Suppressor macrophage treated with lipopolysaccharide for 1 hour (primary cell): ENCODE measurements at places on chromosomes 7 and 10.
A peak's percentile ranks its signal among the peaks of the same experiment; 100 is the strongest.

DNA sequence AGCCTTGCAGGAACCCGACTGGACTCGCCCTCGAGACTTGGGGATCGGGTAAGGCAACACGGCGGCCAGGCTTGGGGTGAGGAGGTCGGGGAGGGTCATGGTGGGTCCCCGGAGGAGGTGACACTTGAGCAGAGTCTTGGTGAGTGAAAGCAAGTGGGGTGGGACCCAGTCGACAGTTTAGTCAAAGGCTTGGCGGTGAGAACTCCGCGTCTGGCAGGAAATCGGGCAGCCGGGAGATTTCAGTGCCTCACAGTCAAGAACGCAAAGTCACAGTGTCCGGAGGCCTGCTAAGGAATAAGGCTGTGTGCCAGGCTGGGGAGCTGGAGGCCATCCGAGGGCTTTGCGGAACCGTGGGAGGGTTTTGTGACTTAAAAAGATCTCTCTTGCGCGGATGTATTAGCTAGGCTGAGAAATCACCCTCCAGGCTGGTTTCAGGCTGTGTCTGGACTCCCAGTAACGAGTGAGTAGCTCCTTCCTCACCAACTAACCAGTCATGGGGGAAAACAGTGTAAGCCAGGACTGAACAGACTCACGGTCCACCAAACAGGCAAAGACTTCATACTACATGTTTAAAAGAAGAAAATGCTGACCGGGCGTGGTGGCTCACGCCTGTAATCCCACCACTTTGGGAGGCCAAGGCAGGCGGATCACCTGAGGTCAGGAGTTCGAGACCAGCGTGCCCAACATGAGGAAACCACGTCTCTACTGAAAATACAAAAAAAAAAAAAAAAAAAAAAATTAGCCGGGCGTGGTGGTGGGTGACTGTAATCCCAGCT lies 613 bp downstream of the AP5Z1 start:
- peak; percentile 85 for DNase-seq

- no peak for DNase-seq
These were observed 273.2 kb upstream of the ZNF32 start for GRCh38 chr10:43921881-43922280.

DNA sequence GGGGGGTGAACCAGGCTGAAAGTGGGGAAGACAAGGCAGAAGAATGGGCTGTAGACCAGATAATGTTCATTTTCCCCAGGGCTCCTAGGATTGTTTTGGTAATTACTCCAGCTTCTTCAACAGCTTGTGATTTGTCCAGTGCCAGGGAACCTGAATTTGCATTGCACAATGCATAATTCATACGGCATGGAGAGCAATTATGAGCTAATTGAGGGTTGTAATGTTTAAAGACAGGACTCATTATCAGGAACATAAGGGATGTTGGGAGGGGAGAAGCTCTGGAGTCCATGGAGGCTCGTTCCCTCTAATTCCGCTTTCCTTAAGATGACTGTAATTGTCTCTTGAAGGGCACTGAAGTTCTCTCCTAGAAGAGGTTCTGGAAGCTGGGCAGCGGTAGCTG lies 405.0 kb upstream of the ZMIZ1 start:
- no peak for DNase-seq

GRCh38 chr7:16266877-16267276 lies 154.5 kb downstream of the CRPPA start:
- no peak for DNase-seq

GRCh38 chr10:133422807-133423771 lies 1.3 kb downstream of the SPRN start:
- DNase-seq: no peak

GRCh38 chr7:140653319-140654108 lies 12.9 kb upstream of the DENND2A start:
- peak; percentile 81 for DNase-seq

DNA sequence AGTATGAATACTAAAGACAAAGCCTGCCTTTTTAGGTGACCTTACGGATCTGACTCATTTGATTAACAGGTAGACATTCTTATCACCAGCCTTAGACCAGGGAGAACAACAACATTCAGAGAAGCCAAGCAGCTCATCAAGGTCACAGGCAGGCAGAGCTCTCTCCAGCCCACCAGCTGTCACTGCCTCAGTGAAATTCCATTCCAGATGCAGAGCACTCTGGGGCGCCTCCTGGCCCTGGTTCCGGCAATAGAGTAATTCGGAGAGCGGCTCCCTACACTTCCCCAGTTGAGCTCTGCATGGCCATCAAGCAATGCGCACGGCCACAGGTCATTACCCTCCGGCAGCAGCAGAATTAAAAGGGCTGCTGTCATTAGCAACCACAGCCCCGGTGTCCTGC lies 164.7 kb downstream of the TCERG1L start:
- no peak for DNase-seq

DNA sequence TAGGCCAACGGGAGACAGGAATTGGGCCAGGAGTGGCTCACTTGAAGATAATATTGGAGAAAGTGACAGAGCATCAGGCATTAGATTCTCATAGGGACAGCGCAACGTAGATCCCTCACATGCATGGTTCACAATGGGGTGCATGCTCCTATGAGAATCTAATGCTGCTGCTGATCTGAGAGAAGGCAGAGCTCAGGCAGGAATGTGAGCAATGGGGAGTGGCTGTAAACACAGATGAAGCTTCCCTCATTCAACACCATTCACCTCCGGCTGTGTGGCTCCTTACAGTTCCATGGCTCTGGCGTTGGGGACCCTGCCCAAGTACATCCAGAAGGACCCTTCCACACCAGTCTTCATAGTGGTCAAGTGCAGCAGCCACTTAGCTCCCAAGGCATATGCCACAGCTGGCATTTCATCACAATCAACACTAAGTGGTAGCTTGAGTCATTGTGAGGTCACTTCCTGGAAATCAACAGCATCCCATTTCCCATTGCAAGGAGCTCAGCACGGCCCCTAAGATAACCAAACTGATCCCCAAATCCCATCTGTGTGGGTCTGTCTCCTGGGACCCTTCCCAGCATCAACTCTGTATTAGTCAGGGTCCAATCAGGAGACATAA lies 174.5 kb downstream of the TPST1 start:
- DNase-seq: no peak

GRCh38 chr10:23885853-23886252 lies 323.1 kb upstream of the KIAA1217 start:
- DNase-seq: no peak

- DNase-seq: no peak
These were observed 131.0 kb downstream of the SEM1 start for GRCh38 chr7:96578606-96579005.

DNA sequence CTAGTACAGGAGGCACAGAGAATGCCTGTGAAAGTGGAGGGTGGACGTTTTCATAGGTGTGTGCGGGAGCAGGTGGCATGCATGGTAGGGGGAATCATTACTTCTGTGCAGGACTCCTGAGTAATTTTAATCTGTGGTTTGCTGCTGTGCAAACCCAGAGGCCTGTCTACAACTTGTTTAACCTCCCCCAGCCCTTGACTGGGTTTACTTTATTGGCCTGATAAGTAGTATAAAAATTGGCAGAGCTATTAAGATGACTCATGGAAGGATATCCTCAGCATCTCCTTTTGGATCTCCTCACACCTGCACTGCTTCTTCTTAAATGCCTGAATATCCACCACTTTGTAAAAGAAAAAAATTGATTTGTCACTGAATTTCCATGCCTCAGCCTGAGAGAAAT lies 104.8 kb downstream of the AUTS2 start:
- no peak for DNase-seq

- DNase-seq: no peak
These were observed 270.5 kb downstream of the BICC1 start for GRCh38 chr10:58782876-58783851.

DNA sequence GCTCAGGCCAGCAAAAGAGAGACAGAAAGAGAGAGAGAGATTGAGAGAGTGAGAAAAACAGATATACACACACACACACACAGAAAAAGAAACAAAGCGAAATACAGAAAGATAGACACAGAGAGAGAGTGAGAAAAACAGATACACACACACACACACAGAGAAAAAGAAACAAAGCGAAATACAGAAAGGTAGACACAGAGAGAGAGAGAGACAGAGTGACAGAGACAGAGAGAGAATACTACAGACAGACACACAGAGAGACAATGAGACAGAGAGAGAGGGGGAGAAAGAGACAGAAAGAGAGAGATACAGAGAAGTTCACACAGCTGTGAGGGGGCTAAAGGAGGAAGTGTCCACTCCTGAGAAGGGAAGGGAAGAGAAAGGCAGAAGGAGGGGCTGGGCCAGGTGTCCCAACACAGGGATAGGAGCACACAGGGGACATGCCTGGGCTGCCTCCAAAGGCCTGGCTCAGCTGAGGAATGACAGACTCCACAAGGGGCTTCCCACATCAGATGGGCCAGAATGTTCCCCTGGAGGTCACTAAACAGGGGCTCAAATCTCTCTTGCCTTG lies 4.3 kb downstream of the GCK start:
- DNase-seq: no peak

DNA sequence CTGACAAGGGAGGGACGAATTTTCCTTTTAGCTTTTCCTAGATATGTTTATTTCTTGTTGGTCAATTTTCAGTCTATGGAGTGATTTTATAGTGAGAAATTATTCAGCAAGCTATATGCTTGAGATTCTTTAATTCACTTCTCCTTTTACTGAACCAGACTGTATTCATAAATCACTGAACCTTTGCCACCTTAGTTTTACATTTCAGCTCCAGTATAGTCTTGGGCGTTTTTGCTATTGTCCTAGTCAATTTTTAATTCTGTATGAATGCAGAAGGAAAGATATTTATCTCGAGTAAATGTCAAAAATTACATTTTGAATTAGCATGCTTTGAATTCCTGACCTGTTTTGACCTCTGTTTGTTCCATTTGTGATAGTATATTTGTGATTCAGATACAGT lies 468.9 kb downstream of the IPMK start:
- DNase-seq: no peak

DNA sequence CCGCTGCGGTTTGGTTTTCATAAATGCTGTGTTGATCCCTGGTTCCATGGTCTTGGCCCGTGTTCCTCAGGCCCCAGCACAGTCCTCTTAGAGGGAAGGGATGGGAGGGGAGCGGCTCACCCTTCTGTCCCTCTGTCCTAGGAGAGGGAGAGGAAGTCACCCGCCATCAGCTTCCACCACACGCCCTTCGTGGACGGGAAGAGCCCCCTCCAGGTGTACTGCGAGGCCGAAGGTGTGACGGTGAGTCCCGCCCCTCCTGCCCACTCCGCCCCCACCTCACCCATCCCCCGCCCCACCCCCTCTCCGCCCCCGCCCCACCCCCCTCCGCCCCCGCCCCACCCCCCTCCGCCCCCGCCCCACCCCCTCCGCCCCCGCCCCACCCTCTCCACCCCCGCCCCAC lies 37.5 kb upstream of the DPYSL4 start:
- no peak for DNase-seq

DNA sequence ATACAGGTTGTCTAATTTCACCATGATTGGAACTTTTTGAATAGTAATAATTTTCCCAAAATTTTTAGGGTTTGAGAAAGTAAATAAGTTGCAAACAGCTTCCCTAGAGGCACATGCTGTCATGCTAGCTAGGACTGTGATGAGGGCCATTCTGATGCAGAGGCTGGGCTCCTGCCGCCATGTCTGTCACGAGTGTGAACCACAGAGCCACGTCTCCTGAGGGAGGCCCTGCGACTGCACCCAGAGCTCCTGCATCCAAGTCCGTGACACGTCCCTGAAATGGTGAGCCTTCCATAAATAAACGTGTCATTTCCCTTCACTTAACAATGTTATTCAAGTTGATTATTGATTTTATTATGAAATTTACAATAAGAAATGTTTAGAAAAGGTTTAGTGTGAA lies 40.0 kb downstream of the C10orf120 start:
- DNase-seq: no peak

GRCh38 chr7:51250512-51250911 lies 66.1 kb downstream of the COBL start:
- DNase-seq: no peak

- DNase-seq: no peak
These were observed 45.5 kb upstream of the ZNF716 start for GRCh38 chr7:57404343-57404966.

GRCh38 chr10:14312014-14312413 lies 18.7 kb downstream of the FRMD4A start:
- DNase-seq: no peak

DNA sequence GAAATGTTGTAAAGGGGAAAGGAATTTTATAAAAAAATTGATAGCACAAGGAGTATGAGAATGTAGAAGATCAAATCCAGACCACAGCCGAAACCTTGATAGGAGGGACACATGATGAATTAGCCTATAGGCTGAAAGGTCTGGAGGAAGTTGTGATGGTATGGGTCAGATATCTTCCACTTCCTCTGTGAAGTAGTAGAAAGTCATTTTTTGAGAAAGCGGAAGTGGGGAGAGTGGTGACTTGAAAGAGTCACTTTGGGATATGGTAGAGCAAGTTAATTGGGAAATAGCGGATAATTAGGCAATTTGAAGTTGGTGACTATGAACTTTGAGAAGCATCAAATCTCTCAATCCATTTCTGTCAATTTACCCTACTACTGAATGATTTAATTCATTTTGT lies 99.4 kb downstream of the GRM8 start:
- DNase-seq: no peak

DNA sequence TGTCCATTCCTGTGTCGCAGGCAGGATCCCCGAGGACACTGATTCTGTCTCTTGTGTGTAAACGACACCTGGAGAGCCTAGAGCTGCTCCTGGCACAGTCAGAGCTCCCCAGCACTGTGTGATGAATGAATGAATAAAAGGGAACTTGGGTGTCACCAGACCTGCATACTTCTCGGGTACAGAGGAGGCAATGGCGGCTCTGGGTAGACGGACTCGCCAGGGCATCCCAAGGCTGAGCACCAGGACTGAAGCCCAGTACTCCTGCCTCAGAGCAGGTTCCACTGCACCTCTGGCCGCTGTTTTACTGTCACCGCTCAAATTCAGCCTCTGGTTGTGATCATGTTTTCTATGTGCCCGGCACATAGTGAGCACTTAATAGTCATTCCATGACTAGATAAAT lies 255.8 kb downstream of the GLRX3 start:
- DNase-seq: no peak

- peak; percentile 82 for DNase-seq
These were observed 50.7 kb downstream of the KCNMA1 start for GRCh38 chr10:77586719-77587415.

GRCh38 chr7:129494041-129494440 lies 8.3 kb upstream of the SMKR1 start:
- DNase-seq: peak; percentile 21

- no peak for DNase-seq
These were observed 19.4 kb downstream of the ITGB1 start for GRCh38 chr10:32938554-32939061.

DNA sequence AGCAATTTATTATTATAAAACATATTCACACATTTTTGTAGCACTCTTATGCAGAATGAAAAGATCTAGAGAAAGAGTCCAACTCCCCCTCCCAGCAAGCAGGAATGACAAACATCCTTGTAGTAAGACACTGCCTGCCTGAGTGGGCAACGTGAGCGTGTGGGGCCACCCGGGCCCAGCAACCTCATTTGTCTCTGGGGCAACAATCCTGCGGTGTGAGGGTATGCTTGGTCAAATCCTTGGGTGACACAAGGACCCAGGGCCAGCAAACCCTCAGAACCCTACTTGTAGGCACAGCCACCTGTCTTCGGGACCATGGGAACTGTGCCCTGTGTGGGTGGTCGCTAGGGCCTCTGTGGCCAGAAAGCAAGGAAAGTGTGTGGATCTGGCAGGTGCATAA lies 10.7 kb downstream of the RHEB start:
- DNase-seq: no peak

- DNase-seq: peak; percentile 41
These were observed 19.9 kb upstream of the C10orf105 start for GRCh38 chr10:71739358-71739900.

GRCh38 chr7:148623586-148624282 lies 33.2 kb downstream of the C7orf33 start:
- peak; percentile 48 for DNase-seq
